ENCODE measurements at places on chromosomes 3 and 15. TPM values are rescaled to one million over a fixed set of nuclear protein-coding genes. Genes with fewer than 3 reads are reported as not detected.

The ANKRD63 gene
- not detected for polyA plus RNA-seq

DNA sequence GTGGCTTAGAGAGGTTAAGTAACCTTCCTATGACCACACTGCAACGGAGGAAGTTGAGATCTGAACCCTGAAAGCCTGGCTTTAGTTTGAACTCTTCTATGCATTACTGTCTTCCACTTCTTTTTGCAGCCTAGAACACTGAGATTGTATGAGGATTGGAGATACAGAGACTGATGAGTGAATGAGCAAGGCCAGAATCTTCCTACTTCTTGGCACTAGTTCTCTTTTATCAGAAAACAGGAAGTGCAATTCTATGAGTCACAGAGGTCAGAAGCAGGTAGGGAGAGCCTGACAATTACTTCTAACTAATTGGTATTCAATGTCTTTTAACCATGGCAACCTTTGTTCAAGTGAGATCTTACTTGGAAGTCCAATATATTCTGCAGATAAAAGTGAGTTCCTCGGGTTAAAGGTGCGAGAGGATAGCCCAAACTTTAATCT is 219.0 kb downstream of the SHQ1 start:
- H3K4me3 ChIP-seq, result no peak overlapping the region
- no peaks in the 10 kb centered on the region for H3K36me3 ChIP-seq
- H3K4me1 ChIP-seq, result no peaks in the 10 kb centered on the region
- no peak overlapping the region for H3K27ac ChIP-seq
- DNase-seq, result no peak
- no peaks in the 10 kb centered on the region for H3K27me3 ChIP-seq

- H3K27ac ChIP-seq, result no peak overlapping the region
- H3K36me3 ChIP-seq, result no peaks in the 10 kb centered on the region
- no peaks in the 10 kb centered on the region for H3K27me3 ChIP-seq
- no peak overlapping the region for H3K4me3 ChIP-seq
- DNase-seq, result no peak
Observed at GRCh38 chr15:58110999-58111717, 27.0 kb upstream of the AQP9 start.

DNA sequence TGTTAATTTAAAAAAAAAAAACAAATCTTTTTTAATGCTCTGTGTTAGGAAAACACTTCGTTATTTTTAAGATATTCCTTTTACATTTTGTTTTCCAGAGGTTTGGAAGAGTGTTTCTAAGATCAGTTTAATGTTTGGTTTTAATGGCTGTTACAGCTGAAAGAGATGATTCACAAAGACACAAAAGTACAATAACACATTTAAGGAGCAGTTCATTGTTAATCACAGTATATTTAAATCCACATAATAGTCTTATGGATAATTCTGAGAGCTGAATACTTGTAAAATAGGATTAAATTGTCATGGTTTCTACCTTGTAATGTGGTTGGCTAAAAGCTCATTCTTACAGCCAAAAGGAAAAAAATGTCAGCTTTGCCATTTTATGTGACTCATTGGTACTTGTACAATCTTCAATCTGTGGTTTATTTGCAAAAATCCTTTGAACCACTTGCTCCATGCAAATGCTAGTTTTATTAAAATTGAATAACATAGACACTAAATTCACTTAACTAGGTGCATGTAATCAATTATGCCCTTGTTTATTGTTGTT is 426.4 kb downstream of the NLGN1 start:
- H3K4me3 ChIP-seq, result no peak overlapping the region
- no peak for DNase-seq
- H3K27ac ChIP-seq, result no peak overlapping the region
- H3K27me3 ChIP-seq, result no peaks in the 10 kb centered on the region

DNA sequence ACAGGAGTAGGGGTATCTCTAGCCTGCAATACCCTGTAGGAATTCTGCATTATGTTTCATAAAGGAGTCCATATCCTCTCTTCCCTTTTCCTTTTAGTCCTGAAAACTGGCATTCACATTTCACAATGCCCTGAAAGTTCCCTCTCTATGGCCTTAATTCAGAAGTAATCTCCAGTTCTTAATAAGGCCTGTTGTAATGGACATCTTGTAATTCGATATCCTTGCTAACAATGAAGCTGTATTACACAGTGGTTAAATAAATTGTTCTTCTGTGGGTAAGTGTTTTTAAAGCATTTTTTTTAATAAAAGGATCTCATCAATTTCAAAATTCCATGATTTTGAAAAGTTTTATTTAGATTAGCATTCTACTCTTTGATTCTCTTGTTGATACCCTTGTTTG is 34.3 kb upstream of the NEO1 start:
- H3K4me1 ChIP-seq, result no peaks in the 10 kb centered on the region
- no peaks in the 10 kb centered on the region for H3K27me3 ChIP-seq
- no peak overlapping the region for H3K27ac ChIP-seq
- no peaks in the 10 kb centered on the region for H3K36me3 ChIP-seq
- no peak for DNase-seq
